Stomach (tissue), 19 donors: ENCODE measurements at places on chromosomes 12 and 14.

DNA sequence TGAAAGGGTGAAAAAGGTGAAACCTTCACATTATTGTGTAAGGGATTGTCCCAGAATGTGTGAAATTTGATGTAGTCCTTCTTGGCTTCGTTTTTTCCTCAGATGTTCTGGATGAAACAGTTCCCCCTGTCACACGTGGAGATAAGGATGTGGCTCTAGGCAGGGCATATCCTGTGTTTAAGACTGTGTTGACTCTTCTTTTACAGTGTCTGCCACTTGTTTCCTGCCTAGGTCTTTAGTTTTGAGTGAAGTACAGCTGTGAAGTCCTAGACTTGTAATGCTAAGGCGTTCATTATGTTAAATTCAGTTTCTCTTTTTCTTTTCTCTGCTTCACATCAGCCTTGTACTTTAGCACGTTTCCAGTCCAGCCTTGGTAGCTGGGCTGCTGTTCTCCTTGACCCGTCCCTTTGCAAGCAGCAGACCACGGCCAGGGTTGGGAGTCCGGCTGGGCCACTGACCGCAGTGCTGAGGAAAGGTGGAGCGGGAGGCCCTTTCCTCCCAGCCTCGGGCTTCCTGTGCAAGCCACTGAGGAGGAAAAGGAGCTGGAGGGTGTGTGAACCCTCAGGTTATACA, 59.1 kb downstream of the RASSF3 start:
- DNase-seq: peak; percentile 66

DNA sequence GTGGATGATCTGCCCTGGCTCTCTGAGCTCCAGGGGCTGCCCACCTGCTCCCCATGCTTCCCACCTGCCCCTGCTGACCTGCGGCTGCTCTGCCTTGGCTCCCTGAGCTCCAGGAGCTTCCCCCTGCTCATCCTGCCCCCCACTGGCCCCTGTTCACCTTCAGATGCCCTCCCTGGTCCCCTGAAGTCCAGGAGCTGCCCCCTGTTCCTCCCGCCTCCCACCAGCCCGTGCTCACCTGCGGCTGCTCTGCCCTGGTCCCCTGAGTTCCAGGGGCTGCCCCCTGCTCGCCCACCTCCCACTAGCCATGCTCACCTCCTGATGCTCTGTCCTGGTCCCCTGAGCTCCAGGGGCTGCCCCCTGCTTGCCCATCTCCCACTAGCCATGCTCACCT, 219.7 kb downstream of the TMEM121 start:
- DNase-seq: no peak

DNA sequence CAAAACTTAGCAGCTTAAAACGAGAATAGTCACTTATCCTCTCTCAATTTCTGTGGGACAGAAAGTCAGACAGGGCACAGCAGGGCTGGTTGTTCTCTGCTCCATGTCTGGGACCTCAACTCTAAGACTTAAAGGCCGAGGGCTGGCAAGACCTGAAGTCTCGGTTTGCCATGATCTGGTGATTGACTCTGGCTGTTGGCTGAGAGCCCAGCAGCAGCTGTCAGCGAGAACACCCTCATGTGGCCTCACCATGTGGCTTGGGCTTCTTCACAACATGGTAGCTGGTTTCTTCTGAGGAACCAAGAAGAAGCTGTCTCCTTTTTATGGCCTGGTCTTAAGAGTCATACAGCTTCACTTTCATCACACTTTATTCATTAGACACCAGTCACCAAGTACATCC, 1.7 kb upstream of the VASH1 start:
- no peak for DNase-seq

GRCh38 chr12:107288414-107289127, 195.2 kb upstream of the CRY1 start:
- DNase-seq: no peak

- DNase-seq: peak; percentile 33
Measured at GRCh38 chr12:98002887-98003493, 512.4 kb upstream of the TMPO start.

DNA sequence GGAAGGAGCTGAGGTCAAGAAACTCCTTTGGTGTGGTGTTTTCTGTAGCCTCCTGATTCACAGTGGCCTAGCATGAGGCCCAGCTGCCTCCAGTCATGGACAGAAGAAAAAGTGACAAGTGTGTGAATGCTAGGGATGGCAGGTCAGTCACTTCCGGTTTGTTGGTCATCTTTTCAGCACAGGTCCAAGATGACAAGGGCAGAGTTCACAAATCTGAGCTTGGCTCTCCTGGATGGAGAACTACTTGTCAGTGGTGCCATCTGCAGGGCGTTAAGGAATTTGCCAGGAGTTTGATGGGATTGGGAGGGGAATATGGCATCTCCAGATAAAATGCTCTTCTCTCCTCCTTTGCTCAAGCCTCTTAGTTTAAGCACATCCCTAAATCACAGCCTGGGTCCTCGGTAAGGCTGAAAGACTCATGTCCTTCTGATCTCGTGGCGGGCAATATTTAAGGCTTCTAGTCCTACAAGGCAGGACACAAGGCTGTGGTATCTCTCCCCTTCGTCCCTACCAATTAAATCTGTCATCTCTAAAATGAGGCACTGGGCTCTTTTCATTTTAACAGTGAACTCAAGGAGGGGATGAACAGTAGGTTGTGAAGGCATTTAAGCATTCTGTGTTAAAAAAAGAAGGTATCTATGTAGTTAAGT, 10.0 kb downstream of the TUBA1B start:
- peak; percentile 81 for DNase-seq

- no peak for DNase-seq
Measured at GRCh38 chr12:95458761-95459160, 15.2 kb upstream of the METAP2 start.

- DNase-seq: no peak
Measured at GRCh38 chr12:77999074-77999715, 168.5 kb downstream of the NAV3 start.

- no peak for DNase-seq
Measured at GRCh38 chr12:69404851-69405565, 45.5 kb downstream of the YEATS4 start.

DNA sequence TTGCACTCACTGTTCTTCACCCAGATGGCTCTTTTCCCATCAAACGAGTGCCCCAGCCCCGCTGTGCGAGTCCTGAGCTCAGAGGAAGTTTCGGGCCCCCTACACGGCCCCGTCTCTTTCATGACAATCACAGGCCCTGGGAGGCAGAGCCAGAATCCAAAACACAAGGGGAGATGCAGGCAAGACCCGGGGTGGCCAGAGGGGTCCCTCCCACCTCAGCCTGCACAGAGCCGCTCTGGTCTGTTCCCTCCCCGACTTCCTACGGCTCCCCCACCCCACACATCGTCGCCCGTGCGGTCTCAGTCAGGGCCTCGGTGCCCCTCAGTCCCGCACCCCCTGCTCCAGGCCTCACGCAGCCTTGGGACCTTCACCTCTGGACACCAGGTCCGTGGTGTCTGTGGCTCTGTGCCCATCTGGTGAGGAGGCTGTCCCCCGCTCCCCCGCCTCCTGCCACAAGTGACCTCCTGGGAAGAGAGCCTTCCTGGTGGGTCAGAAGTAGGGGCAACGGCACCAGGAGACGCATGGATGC, 8.9 kb downstream of the GPR132 start:
- DNase-seq: peak; percentile 23

DNA sequence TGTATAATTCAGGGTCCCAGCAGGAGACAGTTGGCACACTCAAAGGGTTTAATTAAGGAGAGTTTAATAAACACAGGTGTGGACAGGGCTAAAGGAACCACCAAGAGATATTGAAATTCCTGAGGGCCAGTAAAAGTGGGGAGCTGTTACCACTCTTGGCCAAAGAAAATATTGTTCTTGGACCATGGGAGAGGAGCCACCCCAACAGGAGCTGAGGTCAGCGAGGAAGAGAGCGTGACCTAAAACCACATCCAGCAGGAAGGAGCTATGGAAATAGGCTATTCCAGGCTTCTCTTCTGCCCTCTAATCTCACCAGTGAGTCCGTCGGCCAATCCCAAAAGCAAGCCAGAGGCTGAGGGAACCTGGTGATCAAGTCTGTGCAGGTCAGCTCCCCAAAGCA, 390.8 kb downstream of the MED13L start:
- no peak for DNase-seq

GRCh38 chr14:100645196-100645981, 58.2 kb upstream of the BEGAIN start:
- peak; percentile 94 for DNase-seq

DNA sequence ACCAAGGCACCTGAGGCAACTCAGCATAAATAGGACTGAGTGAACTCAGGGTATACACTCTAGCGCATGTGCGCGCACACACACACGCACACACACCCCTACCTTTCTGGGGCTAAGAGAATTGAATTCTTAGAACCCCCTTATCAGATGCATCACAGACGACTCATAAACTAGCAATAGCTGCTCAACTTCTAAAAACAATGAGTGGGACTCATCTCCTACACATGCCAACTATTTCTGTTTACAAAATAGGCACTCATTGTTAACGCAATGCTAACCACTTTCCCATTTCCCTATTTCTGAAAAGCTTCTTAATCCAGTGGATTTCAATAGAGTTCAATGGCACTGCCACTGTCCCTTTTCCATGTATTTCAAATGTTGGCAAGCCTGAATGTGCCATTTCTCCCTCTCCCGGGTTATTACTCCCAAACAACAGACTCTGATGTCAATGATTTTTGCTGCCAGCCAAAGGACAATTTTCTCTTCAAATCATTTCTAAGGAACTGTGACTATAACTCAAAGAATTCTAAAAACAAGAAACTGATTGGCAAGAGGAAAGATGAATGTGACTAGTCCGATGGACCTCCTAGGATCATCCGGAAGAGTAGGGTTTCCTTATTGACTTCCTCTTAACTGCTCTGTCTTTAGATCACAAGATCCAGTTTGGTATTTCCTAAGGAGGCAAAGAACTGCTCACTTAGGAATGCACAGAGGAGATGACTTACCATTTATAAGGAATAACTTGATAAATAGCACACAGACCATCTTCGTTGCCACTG, 48.8 kb downstream of the SLC38A1 start:
- no peak for DNase-seq

- peak; percentile 28 for DNase-seq
Measured at GRCh38 chr12:1501695-1502378, 92.5 kb downstream of the FBXL14 start.

- no peak for DNase-seq
Measured at GRCh38 chr14:53032838-53033390, 82.1 kb upstream of the FERMT2 start.

- DNase-seq: peak; percentile 57
Measured at GRCh38 chr14:72420749-72421474, 473.0 kb downstream of the DPF3 start.

GRCh38 chr14:57549016-57549564, 55.4 kb upstream of the CCDC198 start:
- no peak for DNase-seq

DNA sequence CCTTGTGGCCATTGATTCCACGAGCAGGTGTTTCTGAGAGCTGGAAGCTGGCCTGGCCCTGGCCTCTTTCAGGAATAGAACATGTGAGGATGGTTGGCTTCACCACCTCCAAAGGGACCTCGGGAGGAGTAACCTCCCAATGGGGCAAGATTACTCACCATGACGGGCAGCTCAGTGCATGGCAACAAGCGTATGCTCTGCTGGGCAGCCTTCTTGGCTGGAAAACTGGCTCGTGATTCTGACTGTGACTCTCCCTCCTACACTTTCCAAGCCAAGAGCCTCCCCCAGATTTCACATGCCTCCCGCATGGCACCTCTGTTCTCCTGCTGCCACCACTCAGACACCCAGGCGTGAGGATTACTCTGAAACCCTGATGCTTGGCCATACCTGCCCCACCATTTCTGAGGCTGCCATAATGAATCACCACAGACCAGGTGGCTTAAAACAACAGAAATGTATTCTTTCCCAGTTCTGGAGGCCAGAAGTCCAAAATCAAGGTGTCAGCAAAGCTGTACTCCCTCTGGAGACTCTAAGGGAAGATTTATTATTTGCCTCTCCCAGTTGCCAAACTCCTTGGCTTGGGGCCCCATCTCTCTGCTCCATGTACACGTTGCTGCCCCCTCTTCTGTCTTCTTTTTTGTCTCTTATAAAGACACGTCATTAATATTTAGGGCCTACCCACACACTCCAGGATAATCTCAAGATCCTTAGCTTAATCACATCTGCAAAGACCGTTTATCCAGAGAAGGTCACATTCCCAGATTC, 215.9 kb downstream of the CHST11 start:
- DNase-seq: no peak

- no peak for DNase-seq
Measured at GRCh38 chr12:93572712-93573551, 457 bp downstream of the SOCS2 start.

GRCh38 chr14:100644784-100645183, 57.6 kb upstream of the BEGAIN start:
- DNase-seq: no peak

- DNase-seq: peak; percentile 5
Measured at GRCh38 chr14:31788340-31788739, 227.1 kb downstream of the NUBPL start.

DNA sequence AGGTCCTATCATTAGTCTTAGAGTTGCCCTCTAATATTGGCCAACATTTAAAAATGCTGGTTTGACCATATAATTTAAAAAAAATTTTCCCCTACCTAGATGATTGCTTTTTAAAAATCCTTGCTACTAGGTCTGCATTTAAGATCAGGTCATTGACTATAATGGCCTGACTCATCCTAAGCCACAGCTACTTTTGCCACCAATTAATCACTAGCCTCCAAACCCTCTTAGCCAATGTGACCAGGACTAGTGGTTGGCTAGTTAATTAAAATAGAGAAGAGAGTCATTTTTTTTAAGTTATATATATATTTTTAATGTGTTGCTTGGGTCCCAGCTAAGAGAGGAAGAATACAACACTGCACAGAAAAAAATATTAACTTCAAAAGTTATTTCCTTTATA, 57.5 kb downstream of the SOS2 start:
- DNase-seq: no peak

GRCh38 chr12:68924546-68924945, 8.4 kb downstream of the CPM start:
- DNase-seq: no peak

GRCh38 chr12:41589878-41590277, 401.8 kb downstream of the PDZRN4 start:
- no peak for DNase-seq

DNA sequence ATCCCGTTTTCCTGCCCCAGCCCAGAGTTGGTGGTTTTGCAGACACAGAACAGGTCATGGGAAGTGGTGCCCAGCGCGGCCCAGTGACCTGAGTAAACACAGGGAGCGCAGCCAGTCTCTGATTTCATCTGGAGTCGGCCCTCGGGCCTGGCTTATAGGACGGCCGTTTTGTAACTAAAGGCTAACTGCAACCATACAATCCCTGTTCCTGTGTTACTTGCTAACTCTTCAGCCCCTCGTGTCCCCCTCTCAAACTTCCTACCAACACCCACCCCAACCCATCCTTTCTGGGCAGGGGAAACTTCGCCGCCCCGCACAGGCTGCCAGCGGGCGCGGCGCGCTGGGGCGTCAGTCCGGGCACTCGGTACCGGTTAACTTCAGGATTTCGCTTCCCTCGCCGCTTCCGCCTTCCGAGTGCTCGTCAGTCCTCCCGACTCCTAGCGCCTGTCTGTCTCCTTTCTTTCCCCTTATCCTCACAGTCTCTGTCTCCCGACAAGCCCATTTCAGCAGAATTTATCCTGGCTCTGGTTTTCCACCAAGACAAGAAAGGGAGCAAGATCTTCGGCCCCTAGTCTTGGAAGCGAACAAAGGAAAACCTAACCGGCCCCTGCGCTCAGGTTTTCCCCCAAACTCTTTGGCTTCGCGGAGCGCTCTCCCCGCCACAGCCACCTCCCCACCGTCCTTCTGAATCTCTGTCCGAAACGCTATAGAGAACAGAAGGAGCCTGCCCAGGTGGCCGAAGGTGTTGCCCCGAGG, 2.0 kb downstream of the SIX1 start:
- no peak for DNase-seq
